Stimulated activated CD8-positive, alpha-beta memory T cell treated with anti-CD3 and anti-CD28 coated beads, Interleukin-4, amount 100 ng/mL, for 4 hours (primary cell): ENCODE measurements at places on chromosomes 5 and 9.

DNA sequence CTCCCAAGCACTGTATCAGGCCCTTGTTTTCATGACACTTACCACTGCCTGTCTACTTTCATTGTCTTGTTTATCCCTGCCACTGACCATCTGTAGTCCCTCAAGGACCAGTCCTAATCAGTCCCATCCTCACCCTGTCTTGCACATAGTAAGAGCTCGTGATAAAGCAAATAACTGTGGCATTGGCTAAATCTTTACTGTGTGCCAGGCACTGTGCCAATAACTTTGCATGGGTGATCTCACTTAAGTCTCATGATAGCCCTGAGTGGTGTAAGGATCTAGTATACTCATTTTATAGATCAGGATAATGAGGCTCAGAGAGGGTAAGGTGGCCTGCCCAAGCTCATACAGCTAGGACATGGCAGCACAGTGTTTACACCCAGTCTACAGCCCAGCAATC lies 5.6 kb downstream of the CDX1 start:
- DNase-seq, result no peak

GRCh38 chr9:33381231-33381791 lies 21.1 kb downstream of the AQP7 start:
- no peak for DNase-seq

DNA sequence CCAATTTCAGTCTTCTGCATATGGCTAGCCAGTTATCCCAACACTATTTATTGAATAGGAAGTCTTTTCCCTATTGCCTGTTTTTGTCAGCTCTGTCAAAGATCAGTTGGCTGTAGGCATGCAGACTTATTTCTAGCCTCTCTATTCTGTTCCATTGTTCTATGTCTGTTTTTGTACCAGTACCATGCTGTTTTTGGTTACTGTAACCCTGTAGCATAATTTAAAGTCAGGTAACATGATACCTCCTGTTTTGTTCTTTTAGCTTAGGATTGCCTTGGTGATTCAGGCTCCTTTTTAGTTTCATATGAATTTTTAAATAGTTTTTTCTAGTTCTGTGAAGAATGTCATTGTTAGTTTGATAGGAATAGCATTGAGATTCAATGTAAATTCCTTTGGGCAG lies 104.9 kb upstream of the SLCO6A1 start:
- no peak for DNase-seq

GRCh38 chr9:27392451-27392850 lies 95.5 kb upstream of the EQTN start:
- no peak for DNase-seq

DNA sequence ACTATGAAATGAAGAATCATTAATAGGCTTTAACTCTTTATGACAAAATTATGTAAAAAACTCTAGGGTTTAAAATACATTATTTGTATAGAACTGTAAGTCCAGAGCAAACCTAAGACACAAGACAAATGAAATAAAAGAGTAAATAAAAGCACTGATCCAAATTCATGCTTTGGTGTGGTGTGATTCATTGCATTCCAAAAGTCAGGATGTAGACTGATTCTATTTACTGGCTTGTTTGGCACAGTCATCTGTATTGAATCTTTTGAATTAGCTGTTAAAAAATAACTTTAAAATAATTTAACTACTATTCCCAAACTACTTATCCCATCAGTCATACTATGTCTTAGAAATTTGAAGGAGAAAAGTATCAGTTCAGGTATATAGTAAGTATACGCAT lies 31.1 kb downstream of the IL4 start:
- DNase-seq, result no peak

DNA sequence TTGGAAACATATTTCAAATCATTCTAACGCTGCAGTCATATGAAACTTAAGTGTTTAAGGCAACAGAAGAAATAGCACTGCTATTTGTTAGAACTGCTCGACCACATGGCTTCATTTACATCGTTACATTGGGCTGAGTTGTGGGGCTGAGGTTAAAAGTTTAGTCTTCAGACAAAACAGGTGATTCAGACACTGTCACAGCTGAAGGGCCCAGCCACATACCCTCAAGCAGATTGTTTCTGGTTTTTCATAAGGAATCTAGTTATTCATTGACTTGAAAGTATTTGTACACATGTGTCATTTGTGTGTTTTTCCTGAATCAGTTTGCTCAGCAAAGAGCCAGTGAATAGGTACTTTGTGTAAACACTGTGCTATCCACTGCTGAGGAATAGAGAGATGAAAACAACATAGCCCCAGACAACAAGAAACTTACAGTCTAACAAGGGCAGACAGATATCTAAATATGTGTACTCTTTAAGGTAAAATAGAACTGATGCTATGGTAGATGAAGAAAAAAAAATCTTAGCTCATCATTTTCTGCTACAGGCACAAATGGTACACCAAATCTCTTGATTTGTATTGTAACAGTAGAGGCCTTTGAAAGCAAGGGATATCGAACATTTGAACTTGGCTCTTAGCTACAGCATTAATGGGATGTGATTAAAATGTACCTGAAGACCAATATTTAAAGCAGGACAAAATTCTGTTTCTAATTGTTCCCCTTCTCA lies 357.6 kb upstream of the RPS23 start:
- DNase-seq, result no peak

DNA sequence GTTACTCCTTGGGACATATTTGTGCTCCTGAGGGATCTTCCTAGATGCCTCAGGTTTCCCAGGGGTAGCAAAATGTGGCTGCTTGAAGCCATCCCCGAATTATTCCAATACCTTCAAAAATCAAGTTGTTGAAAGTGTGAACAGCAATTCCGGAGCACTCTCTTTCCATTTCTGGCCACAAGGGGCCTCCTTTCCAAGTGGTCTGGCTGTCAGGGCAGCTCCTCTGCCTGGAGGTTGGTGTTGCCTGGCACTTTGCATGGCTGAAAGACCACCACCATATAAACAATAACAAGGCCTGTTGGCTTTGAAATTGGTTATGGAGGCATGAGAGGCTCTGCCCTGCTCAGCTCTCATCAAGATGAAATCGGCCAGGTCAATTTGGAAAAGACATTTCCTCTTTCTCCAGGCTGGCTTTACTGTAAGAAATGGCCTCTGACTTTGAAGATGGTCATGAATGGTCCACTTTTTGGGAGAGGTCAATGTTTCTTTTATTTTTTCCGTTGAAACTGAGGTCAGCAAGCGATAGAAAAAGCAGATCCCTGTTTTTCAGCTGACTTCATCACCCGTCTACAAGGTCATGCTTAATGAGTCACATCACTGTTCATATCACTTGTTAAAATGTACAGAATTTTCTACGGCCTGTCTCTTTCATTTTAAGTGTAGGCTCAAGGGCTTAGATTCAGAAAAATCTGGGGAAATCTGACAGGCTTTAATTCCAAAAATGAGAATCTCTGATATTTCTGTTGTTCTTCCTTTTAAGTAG lies 481.1 kb upstream of the ZNF608 start:
- no peak for DNase-seq

- DNase-seq, result no peak
Observed at GRCh38 chr5:8340739-8341344, 471.9 kb downstream of the MTRR start.

DNA sequence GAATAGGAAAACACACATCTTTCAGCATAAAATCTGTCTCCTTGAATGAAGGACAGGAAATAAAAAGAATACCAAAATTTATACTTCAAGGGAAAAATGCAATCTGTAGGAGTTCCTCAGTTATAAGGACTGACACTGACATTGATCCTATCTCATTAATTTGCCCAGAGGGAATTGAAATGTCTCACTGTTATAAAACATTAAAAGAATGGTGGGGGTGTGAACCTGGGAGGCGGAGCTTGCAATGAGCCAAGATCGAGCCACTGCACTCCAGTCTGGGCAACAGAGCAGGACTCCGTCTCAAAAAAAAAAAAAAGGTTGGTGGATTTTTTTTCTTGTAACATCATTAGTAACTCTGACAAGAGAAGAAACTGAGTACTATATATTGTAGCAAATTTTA lies 60.8 kb downstream of the TTLL11 start:
- DNase-seq, result no peak

GRCh38 chr9:111615928-111616327 lies 15.2 kb upstream of the DNAJC25 start:
- DNase-seq, result no peak

DNA sequence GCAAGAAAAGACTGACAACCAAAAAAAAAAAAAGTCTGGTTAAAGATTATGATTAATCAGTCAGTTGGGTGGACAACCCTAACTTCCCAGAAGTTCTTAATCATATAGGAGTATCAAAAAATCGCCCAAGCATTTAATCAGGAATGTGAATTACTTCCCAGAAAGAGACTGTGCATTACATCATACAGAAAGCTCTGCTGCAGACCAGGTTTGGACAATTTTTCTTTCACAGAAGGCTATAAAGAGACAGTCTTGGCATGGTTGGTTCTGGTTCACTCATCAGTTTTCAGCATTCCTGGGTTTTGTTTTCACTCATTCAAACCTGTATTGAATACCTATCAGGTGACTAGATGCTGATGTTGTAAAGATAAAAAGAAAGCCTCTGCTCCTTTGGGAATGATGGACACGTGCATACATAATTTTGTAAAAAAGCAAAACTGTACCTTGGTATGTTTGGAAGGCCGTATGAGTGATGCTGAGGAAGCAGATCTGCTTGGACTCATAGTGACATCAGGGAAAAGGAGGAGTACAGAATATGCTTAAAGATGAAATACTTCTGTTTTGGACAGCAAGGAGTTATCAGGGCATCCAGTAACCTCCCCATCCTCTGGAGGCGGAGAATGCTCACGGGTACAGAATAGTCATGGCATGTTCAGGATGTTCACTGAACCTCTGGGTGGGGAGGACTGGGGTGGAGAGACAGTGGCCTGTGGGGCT lies 178.4 kb downstream of the GNA14 start:
- no peak for DNase-seq

- no peak for DNase-seq
Observed at GRCh38 chr5:153429761-153430380, 60.6 kb upstream of the GRIA1 start.

DNA sequence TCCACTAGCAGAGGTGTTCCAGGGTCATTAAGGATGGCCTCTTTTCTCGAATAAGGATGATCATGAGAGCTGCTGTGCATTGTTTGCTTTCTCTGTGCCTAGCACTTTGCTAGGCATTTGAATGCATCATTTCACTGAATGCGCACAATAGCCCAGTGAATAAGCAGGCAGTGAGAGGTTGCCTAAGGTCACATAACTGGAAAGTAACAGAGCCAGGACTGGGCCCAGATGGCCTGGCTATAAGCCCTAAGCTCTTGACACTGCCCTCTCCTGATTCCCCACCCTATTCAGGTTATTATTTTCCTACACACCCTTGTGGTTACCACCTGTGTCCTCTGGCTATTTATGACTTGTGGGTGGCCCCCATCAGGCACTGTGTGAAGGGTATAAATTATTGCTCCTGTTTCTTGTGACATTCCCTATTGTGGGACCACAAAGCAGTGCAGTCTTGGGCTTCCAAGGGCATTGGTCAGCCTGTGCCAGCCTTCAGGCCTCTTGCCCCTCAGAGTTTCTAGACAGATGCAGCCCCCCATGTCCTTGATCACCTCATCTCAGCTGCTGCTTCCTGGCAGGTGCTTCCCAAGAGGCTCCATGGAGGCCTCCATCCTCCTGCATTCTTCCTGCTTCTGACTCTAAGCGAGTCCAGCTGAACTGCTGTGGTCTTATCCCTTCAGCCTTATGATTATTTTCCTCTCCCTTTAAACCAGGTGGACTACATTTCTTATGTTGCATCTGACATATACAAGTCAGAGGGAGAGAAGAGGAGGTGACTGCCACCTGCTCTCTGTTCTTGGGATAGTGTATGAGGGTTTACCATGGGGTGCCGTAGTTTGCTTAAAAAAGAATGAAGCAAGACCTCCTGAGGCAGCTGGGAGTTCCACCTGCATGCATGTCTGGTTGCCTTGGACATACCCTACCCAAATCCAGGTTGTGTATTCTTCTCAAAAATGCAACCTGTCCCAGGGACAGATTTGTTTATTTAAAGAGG lies 47.6 kb downstream of the ANGPTL2 start:
- DNase-seq, result no peak

DNA sequence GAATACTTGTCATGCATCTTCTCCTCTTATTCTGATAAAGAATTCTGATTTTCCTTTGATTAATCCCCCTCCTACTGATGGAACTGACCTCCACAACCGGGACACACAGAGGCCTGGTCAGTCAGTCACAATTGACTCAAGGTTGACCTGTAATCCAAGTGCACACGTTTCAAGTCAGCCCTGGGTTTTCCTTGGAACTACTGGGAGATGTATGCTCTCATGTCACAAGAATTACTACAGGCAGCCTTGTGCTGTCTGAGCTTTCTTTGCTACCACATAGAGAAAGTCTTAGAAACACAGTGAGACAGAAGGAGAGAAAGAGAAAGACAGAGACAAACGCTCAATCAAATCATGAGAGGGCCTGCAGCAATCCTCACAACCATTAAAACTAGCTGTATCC lies 345.8 kb downstream of the PDE4D start:
- DNase-seq, result no peak

GRCh38 chr9:93949694-93950449 lies 5.3 kb downstream of the BARX1 start:
- no peak for DNase-seq

- DNase-seq, result no peak
Observed at GRCh38 chr5:171263181-171263580, 45.9 kb upstream of the TLX3 start.

- no peak for DNase-seq
Observed at GRCh38 chr9:38086496-38086895, 17.5 kb upstream of the SHB start.

DNA sequence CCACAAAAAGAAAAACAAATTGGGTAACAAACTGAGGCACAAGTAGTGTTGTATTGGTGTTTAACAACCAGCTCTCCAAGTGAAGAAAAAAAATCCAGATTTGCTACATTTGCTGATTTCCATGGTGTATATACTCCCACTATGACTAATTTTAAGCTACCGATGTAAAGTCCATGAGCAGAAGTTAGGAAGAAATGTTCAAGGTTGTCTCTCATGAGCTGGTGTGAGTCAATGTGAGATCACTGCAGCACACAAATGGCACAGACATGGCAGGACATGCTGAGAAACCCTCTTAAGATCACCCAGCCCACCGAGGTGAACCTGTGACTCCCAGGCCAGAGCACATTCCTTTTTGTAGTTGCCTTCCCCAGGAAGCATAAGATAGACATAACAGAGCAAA lies 36.2 kb downstream of the SLC44A1 start:
- DNase-seq, result no peak

GRCh38 chr9:120841930-120842684 lies 615 bp downstream of the PSMD5 start:
- DNase-seq, result no peak

DNA sequence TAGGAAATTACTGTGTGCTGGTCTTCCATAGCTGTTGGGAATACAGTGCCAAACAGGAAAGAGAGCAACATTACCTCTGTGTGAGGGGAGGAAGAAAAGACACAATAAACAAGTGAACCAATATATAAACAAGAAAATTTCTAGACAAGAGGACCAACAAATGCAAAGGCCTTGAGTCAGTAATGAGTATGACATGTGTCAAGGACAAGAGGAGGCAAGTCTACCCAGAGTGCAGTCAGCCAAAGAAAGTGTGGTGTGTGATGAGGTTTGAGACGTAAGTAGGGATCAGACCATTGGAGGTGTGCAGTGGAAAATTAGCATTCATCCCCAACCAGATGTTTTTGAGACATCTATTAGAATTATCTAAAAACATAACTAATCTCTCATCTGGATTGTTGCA lies 69.5 kb upstream of the CDH6 start:
- no peak for DNase-seq
